Stimulated activated CD4-positive, alpha-beta T cell treated with anti-CD3 and anti-CD28 coated beads, Interleukin-1b, Interleukin-23, amount 100 ng/mL, for 4 hours (primary cell): ENCODE measurements at places on chromosomes 2 and 18.

GRCh38 chr2:129460299-129461198 lies 518.9 kb upstream of the RAB6C start:
- no peak for DNase-seq

GRCh38 chr2:196431957-196432356 lies 207.6 kb upstream of the CCDC150 start:
- no peak for DNase-seq

DNA sequence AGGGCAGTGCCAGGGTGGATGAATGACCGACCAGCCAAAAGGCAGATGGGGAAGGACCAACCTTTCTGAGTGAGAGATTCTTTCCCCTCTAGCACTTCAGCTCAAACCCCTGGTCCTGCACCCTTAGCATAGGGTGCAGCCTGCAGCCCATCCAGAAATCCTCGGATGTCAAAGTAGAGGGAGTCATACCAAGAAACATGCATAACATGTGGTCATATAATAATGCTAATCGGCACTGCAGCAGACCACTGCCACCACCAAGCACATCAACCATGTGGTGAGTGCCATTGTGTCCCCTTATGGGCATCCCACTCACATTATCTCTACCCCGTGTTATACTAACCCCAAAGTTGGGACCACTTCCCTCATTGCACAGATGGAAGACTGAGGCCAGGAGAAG lies 17.7 kb downstream of the ATOH8 start:
- no peak for DNase-seq

DNA sequence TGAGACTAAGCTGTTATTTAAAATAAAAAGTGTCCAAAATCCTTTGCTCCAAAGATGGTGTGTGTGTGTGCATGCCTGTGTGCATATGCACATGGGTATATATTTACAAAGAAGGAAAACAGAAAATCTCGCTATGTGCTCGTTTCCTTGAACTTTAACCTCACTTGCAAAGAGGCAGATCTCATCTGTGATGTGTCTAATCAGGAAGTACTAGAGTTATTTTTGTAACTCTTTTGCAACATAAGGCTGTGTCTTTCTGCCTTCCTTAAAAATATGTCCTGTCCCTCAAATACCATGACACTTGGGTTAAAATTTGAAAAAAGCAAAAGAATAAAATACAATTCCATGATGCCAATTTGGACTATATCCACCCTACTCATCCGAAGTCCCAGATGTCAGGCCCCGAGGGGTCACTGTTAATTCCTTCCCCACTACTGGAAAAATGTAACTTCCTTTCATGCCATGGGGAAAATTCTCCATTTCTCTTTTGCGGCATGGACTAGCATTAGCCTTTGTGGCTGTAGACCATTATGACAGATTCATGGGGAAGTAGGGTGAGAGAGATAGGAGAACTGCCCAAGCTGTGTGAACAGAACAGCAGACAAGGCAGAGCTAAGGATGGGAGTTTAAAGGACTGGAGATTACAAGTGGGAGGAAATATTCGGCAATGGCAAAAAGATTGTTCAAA lies 191.3 kb downstream of the MYO1B start:
- DNase-seq = no peak

GRCh38 chr2:229335330-229335729 lies 64.2 kb upstream of the PID1 start:
- no peak for DNase-seq
